CD4-positive, alpha-beta T cell treated with Interferon gamma for 1 hour (primary cell): ENCODE measurements at places on chromosomes 12 and 14.

DNA sequence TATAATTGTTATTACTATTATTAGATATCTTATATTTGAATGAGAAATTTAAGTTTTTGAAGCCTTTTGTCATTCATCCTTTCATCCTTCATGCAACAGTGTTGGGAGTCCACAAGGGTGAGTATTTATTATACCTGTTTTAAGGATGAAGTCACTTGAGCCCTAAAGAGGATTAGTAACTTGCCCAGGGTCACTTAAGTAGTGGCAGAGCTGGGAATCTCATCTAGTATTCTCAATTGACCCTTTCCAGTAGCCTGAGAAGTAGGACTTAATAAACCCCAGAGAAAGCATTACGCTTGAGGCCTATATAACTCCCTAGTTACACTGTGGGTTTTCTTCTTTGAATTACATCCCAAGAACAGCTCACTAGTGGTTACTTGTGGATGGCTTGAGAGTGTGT lies 119.8 kb downstream of the SRGAP1 start:
- DNase-seq: no peak

DNA sequence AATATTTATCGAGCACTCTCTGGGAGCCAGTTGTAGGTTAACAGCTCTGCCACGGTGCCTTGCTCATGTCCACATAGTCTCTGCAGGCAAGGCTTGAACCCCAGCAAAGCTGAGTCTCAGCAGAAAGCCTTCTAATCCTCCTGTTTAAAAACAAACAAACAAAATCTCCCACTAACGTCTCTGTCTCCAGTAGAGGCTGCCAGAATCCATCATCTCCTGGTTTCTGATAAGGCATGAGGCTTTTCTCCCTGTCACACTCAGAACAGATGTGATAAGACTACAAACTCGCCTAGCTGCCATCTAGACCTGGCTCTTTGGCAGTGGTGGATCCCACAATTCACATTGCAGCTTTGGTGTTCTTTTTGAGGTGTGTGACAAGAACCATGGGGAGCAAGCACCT lies 813.2 kb downstream of the AACS start:
- DNase-seq: no peak

- DNase-seq: no peak
These were observed 124.6 kb downstream of the RFLNA start for GRCh38 chr12:124419292-124420040.

DNA sequence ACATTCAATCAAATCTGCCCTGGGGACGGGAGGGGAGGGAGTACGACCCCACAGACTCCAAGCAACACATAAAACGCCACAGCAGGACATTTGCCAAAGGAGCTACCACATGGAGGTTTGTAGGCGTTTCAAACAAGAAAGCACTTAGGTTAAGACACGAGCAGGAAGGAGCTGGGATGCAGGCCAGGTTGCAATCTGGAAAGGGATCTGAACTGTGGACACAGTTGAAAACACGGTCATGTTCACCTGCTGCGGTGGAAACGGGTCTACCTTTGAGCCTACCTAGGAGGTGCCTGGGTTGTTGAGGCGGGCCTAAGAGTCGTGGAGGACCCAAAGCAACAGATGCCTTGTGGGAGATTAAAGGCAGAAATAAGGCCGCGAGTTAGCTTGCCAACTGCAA lies 18.4 kb downstream of the PRKAB1 start:
- no peak for DNase-seq

DNA sequence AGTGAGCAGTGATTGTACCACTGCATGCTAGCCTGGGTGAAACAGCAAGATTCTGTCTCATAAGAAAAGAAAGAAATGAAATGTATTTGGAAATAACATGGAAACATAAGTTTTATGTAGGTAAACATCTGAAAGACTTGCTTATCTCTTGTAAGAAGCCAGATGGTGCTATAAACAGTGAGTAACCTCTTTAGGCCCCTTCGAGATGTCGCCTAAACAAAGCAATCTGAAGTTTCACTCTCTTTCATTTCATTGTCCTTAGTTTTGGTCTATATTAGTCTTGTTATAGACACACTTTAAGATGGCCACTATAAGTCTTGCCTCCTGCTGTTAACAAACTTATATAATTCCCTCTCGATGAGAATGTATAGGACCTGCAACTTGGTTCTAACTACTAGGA lies 472.6 kb upstream of the ATP2B1 start:
- DNase-seq: no peak

DNA sequence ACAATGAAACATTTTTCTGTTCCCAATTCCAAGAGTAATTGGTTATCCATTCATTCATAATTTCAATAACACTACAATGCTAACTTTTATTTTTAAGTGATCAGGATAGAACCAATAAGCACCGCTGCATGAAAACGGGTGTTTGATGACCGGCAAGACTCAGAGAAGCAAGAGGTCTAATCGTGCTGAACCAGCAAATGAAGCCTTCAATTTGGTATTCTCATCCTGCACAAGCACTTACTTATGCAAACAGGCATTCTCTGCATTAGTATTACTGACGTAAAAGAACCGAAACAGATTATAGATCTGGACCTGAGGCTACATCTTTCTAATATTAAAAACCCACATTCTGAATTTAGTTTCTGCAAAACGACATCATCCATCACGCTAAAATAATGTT lies 67.7 kb downstream of the RBM19 start:
- DNase-seq: no peak

DNA sequence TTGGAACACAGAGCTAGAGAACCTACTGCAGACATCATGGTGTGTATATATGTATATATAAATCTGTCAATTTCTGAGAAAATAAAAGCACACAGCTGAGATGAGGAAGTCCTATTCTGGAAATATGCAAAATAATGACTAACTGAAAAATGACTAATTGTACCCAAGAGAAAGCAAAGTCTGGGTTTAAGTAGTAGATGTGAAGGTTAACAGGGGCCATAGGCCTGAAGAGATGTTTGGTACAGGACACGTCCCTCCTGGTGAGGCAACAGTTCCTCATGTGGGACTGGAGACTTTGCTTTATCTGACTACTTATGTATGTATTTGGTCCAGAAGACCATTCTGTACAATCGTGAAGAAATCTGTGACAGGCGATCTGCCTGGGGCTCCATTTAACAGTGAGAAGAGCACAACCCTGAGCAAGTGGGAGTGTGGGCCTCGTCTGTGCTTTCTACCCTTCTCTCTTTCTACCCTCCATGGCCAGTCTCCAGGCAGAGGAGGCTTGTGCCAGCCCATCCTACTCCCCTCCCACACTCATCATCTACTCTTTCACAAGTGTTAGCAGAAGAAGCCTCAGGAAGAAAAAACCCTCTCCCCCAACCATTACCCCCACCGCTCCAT lies 67.5 kb downstream of the SLC41A2 start:
- no peak for DNase-seq

GRCh38 chr12:115504306-115505290 lies 772.9 kb downstream of the MED13L start:
- DNase-seq: no peak

DNA sequence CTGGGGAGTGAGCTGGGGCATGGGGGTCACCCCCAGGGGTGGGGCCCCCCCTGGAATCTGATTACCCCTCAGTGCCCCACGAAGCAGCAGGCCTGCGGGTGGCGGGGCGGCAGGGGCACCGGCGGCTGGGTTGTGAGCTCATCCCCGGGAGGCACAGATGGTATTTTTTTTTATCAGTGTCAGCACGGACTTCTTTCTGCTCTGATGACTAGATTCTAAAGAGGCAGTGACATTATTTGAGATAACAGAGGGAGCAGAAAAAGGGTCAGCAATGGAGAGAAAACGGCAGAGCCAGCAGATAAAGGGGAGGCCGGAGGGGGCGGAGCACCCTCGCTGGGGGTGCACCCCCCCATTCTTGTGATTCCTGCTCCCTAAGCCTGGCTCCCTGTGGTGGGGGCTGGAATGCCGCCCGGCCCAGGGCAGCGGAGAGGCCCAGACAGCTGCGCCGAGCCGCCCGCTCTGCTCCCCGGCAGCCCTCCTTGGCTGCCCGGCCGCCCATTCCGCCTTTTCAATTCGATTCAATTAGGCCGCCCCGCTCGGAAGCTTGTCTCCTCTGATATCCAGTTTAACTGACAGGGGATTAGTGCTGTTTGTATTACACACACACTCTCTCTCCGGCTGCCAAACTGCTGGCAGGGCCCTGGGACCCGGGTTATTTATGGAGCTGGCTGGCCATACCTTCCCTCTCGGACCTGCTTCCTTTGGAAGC lies 32.9 kb downstream of the MVK start:
- no peak for DNase-seq

- DNase-seq: no peak
These were observed 185.6 kb downstream of the TMEM117 start for GRCh38 chr12:44021471-44021971.

- no peak for DNase-seq
These were observed 216.7 kb downstream of the MED13L start for GRCh38 chr12:116060764-116061163.

GRCh38 chr14:78313499-78313898 lies 143.3 kb downstream of the NRXN3 start:
- DNase-seq: no peak

DNA sequence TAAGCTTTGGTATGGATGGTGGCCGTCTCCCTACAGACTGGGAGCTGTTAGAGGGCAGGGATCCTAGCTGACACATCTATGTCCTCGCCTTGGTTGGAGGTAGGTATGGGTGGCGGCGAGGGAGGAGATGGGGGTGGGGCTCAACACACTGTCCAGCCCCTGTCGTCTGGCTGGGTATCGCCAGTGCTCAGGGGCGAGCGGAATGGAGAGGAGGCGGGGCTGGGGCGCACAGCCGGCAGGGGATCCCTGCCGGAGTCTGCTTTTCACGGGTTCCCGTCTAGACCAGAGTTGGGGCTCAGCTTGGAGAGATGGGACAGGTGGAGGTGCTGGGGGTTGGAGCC lies 16.1 kb downstream of the TAMALIN start:
- DNase-seq: no peak

DNA sequence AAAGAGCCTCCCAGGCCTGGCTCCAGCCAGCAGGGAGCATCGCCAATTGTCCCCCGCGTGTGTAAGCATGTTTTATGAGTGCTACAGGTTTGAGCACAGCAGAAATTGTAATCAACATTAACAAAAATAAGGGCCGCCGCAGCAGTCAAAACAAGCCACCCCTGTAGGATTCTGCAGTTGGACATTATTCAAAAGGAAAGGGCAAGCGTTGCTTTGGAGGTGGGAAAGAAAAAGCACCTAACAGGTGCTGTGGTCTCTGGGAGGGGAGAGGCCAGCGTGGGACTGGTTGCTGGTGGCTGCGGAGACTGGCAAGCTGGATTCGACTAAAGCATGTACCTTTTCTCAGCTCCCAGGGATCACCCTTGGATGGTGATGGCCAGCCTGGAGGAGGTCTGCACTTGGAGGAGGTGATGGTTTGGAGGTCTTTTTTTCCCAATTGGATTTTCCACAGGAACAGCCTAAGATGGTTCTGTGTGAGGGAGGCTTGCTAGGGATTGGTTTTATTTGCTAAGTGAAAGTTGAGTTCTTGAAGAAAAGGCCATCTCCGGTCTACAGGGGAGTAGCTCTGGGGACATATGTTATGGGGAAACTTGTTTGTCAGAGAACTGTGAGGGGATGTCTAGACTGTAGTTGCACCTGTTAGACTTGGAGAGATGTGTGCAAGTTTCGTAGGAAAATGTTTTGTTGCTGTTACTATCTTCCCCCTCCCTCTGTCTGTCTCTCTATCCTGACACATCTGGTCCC lies 2.0 kb downstream of the DYRK2 start:
- DNase-seq: no peak

DNA sequence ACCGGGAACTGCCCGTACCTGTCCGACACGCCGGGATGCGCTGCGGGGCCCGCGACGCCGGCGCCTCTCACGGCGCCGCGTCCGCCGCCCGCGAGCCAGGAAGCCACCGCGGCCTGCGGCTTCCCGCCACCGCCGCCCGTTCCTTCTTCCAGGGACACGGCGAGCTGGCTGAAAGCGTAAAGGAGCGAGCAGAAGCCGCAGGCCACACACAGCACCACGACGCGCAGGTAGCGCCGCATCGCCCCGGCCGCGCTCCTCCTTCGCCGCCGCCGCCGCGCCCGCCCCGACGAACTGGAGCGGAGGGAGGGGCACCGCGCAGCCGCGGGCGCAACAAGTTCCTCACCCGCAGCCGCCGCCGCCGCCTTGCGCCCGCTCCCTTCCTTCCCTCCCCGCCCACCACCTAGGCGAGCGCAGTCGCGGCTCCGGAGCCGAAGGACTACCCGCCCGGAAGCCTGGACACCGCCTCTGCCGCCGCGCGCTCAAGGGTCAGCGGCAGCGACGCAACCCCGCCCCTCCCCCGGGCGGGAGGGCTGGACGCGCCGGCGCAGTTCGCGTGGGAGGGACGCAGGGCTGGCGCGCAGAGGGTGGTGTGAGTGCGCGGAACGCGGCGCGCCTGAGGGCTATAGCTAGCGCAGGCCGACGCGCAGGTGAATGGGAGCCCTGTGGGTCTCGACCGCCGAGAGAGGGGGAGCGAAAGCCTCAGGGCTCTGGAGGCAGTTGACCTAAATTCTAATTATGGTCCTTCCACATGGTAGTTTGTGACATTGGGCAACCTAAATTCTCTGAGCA lies at the start of gene GXYLT1:
Gene GXYLT1, minus strand, starts transcription at position 467 of the 789 bp plus-strand sequence. Its CDS starts 228 bp downstream, at position 239.
- DNase-seq: peak; percentile 81

DNA sequence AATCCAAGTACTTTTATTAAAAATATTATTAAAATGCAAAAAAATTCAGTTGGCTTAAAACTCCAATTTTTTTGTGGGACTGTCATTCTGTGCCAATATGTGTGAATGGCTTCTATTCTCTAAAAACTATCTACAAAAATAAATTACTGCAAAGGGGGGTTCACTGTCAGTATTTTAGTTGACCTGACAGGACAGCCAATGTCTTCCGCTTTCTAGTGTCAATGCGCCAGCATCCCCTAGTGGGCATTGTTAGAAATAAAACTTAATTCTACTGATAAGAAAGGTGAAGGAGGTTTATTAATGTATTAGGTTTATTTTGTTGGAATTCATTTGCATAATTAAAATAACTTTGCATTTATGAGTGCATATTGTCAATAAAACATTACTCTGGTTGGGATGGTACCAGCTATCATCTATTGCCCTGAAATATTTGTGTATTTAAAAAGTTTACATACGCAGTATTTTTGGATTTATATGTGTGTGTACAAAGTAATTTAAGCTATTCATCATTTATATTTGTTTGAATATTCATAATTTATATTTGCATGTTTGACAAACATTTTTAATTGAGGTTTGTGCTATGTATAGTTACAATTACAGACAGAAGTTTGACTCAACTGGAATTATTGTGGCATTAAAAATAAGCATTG lies 527.2 kb downstream of the FLRT2 start:
- DNase-seq: no peak

- no peak for DNase-seq
These were observed 20.5 kb downstream of the DERA start for GRCh38 chr12:15931590-15932053.

DNA sequence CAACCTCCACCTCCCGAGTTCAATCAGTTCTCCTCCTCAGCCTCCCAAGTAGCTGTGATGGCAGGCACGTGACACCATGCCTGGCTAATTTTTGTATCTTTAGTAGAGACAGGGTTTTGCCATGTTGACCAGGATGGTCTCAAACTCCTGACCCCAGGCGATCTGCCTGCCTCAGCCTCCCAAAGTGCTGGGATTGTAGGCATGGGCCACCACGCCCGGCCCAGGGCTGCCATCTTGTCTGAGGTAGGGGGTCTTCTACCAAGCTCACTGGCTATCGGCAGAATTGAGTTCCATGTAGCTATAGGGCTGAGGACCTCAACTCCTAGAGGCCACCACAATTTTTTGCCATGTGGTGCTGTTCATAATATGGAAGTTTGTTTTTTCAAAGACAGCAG lies 115.6 kb downstream of the EGLN3 start:
- no peak for DNase-seq

GRCh38 chr12:121969726-121970125 lies 51.3 kb downstream of the CFAP251 start:
- no peak for DNase-seq

GRCh38 chr12:6700646-6701051 lies at the start of gene PIANP:
PIANP (minus strand) TSS chr12:6700815; CDS start chr12:6698061, 2,754 bp downstream.
- peak; percentile 29 for DNase-seq
